ENCODE measurements at places on chromosomes 7 and 10. TPM values are rescaled to one million over a fixed set of nuclear protein-coding genes. Genes with fewer than 3 reads are reported as not detected.

CPA4 gene
- 25.9 TPM for total RNA-seq

VAX1 gene
- total RNA-seq = not detected

TET1 gene
- 2.1 TPM for total RNA-seq

LOXL4 gene
- total RNA-seq = 32.9 TPM

GRID2IP gene
- total RNA-seq = not detected

ZNF365 gene
- 2.8 TPM for total RNA-seq

PIP gene
- total RNA-seq = not detected

MYH16 gene
- total RNA-seq = not detected

CYP3A4 gene
- not detected for total RNA-seq
